ENCODE measurements at places on chromosomes 1 and 21.

- no peak for DNase-seq
Measured at GRCh38 chr1:214066936-214067335, 79.2 kb downstream of the PROX1 start.

- DNase-seq: no peak
Measured at GRCh38 chr1:208799186-208799585, 555.0 kb upstream of the PLXNA2 start.

DNA sequence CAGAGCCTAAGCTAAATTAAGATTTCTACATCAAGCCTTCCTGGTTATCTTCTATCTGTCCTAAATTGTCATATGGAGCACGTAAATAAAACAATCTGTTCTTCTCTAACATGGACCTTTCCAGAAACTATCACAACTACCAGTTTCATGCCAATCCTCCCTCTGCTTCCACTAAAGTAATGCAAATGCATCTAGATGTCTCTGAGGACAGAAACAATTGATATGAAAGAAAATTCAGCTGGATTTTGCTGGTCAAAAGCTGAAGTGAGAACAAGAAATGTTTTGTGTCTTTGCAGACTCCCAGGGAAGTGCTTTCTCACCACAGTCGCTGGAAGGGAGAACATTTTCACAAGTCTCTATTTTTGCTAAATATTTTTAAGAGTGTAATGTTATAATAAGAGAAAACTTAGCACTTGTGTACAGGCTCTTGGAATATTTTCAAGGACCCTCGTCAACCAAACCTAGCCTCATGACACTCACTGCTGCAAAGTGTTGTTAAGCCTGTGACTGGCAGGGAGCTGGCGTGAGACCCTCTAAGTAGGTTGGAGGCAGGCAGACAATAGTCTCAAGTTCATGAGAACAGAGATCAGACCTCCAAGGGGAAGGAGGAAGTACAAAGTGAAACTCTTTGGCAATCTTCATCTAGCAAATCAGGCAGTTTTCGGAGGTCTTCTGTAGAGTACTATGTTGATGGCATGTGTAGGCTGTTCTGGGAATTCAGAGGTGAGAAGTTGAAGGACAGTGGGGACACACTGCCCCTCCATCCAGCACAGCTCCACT is 38.8 kb downstream of the DNASE2B start:
- DNase-seq: no peak

DNA sequence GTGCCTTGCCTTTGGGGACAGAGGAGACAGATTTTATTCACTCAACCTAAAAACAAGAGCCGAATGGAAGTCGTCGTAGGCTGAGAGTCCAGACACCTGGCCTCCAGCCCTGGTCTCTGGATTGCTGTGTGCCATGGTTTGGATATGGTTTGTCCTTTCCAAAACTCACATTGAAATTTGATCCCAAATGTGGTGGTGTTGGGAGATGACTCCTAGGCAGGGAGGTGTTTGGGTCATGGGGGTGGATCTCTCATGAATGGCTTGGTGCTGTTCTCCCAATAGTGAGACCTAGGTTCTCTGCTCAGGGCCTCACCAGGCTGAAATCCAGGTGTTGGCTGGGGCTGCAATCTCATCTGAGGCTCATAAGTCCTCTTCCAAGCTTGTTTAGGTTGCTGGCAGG is 75.5 kb downstream of the FOXD2 start:
- DNase-seq: no peak

DNA sequence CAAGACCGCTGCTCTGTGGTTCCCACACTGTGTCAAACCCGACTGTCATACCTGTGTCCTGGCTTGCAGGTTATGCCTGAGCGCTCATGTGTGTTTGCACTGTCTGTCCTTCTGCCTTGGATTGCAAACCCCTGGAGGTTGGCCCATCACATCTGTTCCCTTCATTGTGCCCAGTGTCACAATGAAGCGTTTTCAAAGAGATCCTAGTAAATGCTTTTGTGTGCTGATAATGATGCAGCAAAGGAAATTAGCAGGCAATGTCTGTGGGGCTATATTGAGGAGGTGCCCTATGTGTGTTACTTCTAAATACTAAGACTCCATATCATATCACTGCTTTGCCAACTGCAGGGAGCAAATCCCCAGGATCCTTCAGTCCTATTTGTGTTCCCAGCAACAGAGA is 424.4 kb upstream of the NFIA start:
- DNase-seq: no peak

DNA sequence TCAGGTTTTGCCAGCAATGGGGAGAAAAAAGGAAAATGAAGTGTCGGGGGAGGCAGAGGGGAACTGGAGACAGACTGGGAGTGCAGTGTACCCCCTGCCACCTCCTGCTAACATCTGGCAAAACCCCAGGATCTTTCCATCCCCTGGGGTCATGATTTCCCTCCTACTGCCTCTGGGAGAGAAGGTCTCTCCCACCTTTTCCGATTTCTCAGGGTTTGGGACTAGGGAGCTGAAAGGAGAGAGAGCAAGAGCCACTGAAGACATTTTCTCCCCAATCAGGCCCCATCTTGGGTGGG is 5.1 kb downstream of the FHL3 start:
- no peak for DNase-seq

GRCh38 chr21:38667291-38667870 is 138.3 kb upstream of the ETS2 start:
- no peak for DNase-seq

- DNase-seq: no peak
Measured at GRCh38 chr1:232176222-232176621, 453.7 kb downstream of the SIPA1L2 start.

GRCh38 chr1:186559601-186560116 is 98.7 kb upstream of the PDC start:
- DNase-seq: no peak

GRCh38 chr21:40447016-40447415 is 399.9 kb downstream of the DSCAM start:
- DNase-seq: no peak

DNA sequence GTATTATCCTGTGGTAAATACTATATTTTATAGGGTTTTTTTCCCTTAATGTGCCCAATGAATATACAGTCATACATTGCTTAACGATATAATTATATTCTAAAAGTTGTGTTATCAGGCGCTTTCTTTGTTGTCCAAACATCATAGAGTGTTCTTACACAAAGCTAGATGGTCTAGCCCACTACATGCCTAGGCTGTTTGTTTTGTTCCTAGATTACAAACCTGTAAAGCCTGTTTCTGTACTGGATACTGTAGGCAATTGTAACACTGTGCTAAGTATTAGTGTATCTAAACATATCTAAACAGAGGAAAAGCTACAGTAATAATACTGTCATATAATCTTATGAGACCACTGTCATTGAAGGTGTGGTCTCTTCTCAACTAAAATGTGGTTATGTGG is 242.6 kb upstream of the C1orf105 start:
- DNase-seq: no peak

DNA sequence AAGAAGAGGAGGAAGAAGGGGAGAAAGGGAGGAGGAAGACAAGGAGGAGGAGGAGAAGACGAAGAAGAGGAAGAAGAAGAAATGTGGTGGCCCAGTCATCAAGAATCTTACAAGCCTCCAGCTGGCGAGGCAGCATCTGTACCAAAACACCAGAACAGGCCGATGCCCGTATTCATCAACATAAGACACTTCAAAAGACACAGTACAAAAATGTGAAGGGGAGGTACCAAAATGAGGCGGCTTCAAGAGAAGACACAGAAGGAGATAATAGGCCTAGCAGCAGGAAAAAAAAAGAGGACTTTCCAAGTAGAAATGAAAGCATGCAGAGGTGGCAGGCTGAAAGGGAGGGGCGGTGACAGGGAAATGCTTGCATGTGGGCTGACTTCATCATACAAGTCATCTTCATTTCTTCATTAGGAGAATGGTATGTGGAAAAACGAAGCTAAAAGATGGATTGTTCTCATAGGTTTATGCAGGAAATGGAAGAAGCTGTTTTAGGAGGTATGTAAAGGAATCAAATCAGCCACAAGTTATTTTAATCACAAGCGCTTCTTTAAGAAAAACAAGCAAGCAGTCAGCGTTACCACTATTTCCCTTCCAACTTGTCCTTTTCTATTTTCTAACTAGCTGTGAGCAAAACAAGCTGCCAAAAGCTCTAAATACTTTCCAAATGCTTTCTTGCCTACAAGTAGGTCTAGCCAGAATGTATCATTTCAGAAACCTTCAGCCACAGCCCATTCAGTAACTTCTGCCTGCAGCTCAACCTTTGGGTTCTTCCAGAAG is 192.3 kb downstream of the SLC45A1 start:
- DNase-seq: no peak

- no peak for DNase-seq
Measured at GRCh38 chr1:20061866-20062265, 8.1 kb upstream of the PLA2G5 start.

DNA sequence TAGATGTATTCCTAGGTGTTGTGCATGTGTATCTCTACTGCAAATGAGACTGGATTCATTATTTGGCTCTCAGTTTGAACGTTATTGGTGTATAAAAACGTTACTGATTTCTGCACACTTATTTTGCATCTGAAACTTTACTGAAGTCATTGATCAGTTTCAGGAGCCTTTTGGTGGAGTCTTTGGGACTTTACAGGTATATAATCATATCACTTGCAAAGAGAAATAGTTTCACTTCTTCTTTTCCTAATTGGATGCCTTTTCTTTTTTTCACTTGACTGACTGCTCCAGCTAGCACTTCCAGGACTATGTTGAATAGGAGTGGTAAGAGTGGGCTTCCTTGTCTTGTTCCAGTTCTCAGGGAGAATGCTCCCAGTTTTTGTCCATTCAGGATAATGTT is 252.2 kb downstream of the SMYD3 start:
- DNase-seq: no peak

GRCh38 chr1:88744142-88744541 is 60.1 kb downstream of the PKN2 start:
- no peak for DNase-seq

DNA sequence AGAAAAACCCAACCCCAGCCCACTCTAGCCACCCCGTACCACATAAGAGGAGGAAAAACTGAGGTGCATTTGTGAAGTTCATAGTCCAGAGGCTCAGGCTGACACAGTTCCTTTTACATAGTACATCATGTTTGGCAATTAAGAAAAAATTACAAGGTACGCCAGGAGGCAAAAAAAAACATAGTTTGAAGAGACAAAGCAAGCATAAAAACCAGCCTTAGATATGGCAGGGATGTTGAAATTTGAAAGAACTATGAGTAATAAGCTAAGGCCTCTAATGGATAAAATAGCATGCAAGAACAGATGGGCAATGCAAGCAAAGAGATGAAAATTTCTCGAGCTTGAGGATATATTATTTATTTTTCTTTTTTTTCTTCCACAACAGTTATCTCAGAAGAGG is 31.9 kb downstream of the MIXL1 start:
- no peak for DNase-seq

- no peak for DNase-seq
Measured at GRCh38 chr1:185284533-185285276, 32.3 kb downstream of the IVNS1ABP start.

- DNase-seq: no peak
Measured at GRCh38 chr1:235516862-235517446, 12.7 kb upstream of the B3GALNT2 start.

DNA sequence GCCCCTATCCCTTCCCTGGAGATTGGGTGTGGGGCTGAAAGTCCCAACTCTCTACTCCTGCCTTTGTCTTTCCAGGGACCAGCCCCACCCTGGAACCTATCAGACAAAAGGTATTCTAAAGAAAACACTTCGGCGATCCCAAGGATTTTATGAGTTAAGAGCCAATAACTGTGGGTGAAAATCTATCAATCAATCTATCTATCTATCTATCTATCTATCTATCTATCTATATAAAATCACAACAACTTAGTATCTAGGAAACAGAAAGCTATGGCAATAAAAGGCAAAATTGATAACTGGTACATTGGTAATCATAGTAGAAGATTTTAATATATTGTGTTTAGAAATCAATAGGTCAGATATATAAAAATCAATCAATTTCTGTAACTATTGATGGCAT is 22.9 kb downstream of the TRIM11 start:
- DNase-seq: no peak

DNA sequence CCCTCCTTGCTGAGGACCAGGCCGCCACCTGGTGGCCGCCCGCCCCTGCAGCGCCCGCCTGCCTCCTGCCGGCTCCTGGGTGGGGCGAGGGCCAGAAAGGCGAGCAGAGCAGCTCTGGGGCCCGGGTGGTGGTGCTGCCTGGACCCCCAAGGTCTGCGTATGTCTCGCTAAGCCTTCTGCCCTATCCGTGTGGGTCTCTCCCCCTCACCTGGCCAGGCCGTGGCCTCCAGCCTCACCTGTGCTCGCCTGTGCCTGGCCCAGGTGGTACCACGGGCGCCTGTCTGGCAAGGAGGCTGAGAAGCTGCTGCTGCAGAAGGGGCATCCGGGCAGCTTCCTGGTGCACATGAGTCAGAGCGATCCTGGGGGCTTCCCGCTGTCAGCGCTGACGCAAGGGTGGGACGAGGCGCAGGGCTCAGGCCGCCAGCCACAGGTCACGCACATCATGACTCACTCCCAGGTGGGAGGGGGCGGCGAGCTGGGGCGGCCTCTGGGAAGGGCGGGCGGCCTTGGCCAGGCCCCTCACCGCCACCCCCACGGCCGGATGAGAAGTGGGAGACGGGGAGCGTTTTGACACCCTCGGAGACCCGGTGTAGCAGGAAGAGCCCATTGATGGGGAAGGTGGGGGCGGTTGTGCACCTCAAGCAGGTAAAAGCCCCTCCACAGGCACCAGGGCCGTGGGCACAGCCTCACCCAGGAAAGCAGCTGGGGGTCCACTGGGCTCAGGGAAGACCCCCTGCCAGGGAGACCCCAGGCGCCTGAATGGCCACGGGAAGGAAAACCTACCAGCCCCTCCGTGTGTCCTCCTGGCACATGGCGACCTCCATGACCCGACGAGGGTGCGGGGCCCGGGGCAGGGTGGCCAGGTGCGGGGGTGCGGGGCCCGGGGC is 9.9 kb downstream of the RNF223 start:
- peak; percentile 94 for DNase-seq

- DNase-seq: peak; percentile 54
Measured at GRCh38 chr1:15028102-15028501, 125.4 kb upstream of the TMEM51 start.

DNA sequence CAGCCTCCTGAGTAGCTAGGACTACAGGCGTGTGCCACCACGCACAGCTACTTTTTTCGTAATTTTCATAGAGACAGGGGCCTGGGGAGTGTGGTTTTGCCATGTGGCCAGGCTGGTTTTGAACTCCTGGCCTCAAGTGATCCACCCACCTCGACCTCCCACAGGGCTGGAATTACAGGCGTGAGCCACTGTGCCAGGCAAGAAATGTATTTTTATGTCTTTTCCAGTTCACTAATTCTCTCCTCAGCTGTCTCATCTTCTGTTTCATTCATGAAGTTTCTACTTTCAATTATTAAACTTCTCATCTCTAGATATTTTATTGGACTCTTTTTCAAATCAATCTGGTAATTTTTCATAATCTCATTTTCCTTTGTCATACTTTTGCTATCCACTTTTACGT is 72.1 kb upstream of the DISP3 start:
- no peak for DNase-seq

GRCh38 chr1:209823143-209824041 is 4.4 kb upstream of the UTP25 start:
- peak; percentile 59 for DNase-seq
